MG63 (cell line): ENCODE measurements at places on chromosomes 6 and 20. TPM values are rescaled to one million over a fixed set of nuclear protein-coding genes. Genes with fewer than 3 reads are reported as not detected.

Gene MRAP2
- total RNA-seq = 3.1 and 3.5 TPM in 2 replicates

Gene CAGE1
- total RNA-seq = 0.49 TPM in 1 of 2 replicates, not detected in the other

Gene SPATA25
- total RNA-seq = not detected in 2 replicates

Gene FARS2
- total RNA-seq = 7.9 and 17.3 TPM in 2 replicates

Gene MAFB
- total RNA-seq = 0.52 and 2.6 TPM in 2 replicates

Gene MLN
- total RNA-seq = not detected in 2 replicates

GRCh38 chr20:13250251-13250650 is 29.2 kb downstream of the ISM1 start:
- DNase-seq = no peak

GRCh38 chr20:40703975-40704530 is 15.0 kb upstream of the MAFB start:
- no peak for DNase-seq

DNA sequence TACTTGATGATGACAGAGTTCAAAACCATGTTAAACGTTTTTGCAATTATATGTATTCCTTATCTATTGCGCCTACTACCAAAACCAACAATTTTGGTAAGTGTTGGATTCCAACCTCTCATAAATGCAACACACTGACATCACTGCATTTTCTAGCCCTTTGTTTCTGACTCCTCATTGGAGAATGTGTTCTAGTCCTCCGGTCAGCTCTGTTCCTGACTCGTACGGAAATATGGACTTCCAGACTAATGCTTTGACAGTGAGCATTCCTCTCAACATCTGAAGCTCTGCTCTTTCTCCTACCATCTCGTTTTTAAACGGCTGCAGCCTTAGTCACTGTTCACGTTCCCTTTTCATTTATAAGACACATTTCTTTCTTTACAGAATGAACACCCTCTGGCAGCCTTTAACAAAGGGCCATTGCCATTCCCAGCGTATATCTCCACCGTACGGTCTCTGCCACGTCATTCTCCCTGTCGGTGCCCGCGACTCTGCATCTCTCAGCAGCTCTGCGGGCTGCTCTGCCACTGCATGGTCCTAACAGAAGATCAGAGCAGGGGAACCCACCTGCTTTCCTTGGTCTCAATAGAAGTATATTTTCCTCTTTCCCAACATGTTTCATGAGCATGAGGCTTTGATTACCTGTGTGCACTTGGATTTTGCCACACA is 103.0 kb upstream of the SYNDIG1 start:
- DNase-seq = no peak

DNA sequence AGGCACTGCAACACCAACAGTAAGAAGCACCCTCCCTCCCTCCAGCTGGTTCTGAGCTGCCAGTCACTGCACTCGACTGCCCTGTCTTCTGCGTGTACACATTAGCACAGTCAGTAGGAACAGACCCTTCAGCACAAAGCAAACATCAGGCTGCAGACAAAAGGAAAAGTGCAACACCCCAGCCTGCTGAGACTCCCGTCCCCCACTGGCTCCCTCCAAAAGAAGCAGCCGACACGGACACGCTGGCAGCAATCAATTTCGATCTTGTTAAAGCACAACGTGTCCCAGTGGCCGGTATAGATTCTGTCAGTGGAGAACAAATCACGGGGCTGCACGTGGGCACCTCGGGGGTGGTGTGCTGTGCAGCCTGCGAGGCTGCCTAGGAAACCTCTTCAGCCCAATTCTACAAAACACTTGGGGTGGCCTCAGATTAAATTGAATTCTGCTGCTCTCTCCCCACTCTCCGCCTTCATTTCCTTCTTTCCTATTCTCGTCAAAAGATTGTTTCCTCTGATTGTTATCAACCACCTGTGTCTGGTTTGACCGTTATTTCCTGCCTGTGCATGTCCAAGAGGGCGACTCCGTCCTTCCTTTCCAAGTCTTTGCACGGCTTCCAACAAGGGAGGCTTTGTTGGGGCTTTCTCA is 38.7 kb downstream of the TRAF3IP2 start:
- DNase-seq = no peak

GRCh38 chr6:62284725-62285124 is 1.3 kb downstream of the KHDRBS2 start:
- no peak for DNase-seq

- DNase-seq = no peak
Observed at GRCh38 chr6:37699138-37699766, 1.6 kb upstream of the MDGA1 start.

- DNase-seq = no peak
Observed at GRCh38 chr6:4703382-4703781, 72.8 kb upstream of the CDYL start.

DNA sequence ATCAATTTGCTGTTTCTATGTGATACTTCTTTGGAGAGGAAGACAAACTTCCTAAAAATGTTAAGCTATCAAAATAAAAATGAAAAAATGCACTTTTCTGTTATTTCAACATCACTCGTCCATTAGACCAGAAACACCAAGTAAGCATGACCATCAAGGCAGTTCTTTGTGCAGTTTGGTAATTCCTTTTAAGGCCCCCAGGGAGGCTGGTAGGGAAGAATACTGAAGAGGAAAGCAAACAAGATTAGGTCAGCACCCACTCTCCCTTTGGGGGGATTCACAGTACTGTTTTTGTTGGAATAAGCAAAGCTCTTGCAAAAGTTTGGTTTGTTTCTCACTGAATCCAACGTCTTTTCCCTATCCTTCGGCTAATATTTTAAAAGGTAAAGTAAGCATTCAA is 206.8 kb upstream of the SLC35B3 start:
- no peak for DNase-seq

- DNase-seq = no peak
Observed at GRCh38 chr6:158512809-158513208, 47.1 kb upstream of the TMEM181 start.

DNA sequence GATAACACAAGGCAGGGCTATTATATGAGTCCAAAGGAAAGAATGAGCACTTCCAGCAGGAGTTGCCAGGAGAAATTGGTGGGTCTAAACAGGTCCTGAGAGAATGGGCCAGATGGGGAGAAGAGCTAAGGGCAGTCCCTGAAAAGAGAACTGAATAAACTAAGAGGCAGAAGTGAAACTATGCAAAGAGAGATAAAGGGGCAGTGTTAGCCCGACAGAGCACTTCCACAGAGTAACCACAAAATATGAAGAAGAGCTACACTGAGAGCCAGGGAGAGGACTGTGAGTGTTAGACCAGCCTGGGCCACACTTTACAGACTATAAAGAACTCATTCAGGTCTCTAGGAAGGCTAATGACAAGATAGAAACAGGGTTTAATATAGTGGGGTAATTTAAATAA is 43.8 kb downstream of the RALGAPA2 start:
- DNase-seq = no peak

GRCh38 chr6:7238900-7239589 is 74.0 kb downstream of the SSR1 start:
- peak; percentile 80 for DNase-seq

DNA sequence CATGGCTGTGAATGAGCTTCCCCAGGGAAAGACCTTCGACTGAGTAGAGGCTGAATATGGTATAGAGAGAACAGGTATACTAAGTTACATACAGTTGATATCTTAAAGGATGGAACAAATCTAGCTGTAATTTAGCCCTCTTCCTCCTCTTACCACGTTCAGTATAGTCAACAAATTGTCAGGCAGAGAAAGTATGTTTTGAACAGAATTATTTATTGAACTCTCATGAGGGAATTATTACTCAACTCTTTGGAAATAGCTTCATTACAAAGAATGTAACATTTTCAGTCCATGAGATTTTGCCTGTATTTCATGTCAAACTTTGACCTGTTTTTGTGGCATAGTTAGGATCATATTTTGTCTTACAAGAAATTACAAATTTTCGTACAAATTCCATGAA is 63.0 kb downstream of the SH3BGRL2 start:
- DNase-seq = no peak

DNA sequence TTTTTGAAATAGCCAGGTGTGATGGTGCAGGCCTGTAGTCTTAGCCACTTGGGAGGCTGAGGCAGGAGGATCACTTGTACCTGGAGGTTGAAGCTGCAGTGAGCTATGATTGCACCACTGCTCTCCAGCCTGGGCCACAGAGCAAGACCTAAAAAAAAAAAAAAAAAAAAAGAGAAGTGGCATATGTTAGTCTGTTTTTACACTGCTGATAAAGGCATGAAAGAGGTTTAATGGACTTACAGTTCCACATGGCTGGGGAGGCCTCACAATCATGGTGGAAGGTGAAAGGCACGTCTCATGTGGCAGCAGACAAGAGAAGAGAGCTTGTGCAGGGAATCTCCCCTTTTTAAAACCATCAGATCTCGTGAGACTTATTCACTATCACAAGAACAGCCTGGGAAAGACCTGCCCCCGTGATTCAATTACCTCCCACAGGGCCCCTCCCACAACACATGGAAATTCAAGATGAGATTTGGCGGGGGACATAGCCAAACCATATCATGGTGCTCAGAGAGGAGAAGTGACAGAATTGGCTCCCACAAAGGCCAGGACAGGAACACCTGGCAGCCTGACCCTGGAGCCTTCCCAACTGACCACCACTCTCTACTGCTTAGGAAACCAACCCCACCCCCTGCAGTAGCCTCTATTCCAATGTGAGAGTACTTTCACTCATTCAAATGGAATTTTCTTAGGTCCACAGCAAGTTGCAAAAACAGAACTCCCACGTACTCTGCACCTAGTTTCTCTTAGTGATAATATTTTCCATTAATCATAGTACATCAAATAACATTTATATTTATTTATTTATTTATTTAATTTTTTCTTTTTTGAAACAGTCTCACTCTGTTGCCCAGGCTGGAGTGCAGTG is 29.8 kb downstream of the ARHGAP40 start:
- DNase-seq = no peak

DNA sequence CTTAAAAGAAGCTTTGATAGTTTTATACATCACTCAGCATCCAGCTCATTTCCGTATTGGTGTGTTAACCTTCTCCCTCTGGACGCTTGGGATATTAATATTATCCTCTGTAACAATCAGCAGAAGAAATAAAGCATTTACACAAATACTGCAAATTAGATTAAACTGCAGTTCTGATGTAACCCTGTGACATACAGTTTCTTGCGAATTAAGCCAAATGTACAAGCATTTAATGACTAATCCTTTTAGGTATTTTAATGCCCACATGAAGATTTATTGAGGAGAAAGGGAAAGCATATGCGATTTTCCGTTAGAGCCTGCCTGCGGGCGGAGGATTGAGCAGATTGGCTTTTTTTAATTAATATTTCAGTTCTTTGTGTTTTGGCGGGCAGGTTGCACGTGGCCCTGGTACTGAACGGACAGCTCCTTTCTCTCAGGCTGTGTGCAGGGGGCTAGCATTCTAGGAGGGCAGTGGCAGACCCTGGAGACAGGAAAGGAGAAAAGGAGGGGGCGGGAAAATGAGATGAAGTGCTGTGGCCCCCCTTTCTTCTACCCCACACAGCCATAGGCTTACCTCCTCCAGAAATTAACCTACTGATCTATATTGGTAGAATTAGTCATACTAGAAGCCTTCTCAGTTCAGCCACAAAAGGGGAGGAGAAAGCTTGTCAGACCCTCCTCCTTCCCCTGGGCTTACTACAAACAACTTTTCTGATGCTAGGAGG is 14.1 kb upstream of the TFAP2D start:
- DNase-seq = no peak

- no peak for DNase-seq
Observed at GRCh38 chr6:148247386-148248063, 95.1 kb upstream of the SASH1 start.

GRCh38 chr6:155340464-155341129 is 26.3 kb upstream of the TFB1M start:
- DNase-seq = no peak

GRCh38 chr6:85498596-85499258 is 48.8 kb downstream of the NT5E start:
- no peak for DNase-seq
